ENCODE measurements at places on chromosomes 2 and 18.
A peak's percentile ranks its signal among the peaks of the same experiment; 100 is the strongest.

DNA sequence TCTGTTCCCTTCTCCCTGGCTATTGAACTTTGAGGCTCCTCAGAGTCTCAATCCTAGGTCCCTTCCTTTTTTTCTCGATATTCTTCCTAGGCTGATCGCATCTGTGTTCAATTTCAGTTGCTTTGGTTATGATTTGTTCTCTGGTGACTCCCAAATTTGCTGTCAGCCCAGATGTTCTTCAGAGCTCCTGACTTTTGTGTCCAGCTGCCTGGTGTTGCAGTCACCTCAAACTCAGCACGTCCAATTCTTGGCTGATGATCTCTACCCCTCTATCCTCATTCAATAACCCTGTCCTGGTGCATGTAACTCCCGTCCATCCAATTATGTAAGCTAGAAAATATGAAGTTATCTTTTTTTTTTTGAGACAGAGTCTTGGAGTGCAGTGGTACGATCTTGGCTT, 31.4 kb downstream of the DIS3L2 start:
- DNase-seq = no peak

DNA sequence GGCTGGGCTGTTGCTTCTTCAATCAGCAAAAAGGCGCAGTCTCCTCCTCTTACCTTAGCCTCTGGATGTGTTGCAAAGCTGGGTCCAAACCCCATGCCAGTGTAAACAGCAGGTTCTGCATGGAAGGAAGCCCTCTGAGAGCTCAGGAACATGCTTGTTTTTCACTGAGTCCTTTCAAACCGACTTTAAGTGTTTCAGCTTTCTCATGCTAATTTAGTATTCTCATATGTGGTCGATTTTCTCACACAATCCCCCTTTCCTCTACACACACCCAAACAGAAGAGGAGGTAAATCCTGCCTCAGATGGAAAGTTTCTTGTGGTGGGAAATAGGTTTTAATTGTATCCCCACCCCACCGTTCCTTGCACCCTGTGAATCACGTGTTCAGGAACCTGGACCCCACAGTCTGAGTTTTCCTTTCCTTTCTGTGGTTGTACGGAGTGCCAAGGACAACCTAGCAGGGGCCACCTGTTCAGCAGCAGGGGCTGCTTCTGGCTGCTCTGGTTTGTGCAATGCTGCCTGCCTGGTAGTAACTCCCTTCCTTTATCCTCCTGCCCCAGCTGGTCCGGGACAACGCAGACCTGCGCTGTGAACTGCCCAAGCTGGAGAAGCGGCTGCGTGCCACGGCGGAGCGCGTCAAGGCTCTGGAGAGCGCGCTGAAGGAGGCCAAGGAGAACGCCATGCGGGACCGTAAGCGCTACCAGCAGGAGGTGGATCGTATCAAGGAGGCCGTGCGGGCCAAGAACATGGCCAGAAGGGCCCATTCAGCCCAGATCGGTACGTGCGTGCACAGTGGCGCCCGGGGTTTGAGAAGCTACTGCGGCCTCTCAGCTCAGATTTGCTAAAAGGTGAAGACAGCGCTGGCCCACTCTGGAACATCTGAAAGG, 28.7 kb upstream of the LYPD6B start:
- DNase-seq = no peak

- DNase-seq = no peak
Observed at GRCh38 chr18:56379256-56379655, 259.1 kb downstream of the TXNL1 start.

GRCh38 chr18:12679183-12679786, 21.4 kb upstream of the SPIRE1 start:
- DNase-seq = no peak

DNA sequence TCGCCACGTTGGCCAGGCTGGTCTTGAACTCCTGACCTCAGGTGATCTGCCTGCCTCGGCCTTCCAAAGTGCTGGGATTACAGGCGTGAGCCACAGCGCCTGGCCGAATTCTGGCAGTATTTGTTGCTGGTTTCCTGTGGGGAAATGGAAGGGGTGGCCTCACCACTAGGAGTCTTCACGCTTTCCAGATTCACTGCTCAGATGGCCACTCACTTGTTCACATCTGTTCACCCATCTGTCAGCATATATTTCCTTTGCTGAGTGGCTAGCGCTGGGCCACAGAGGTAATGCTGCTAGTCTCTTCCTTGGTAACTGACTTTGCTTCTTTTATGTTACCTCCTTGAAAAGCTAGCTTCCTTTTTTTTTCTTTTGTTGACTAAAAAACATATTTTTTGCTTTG, 27.2 kb downstream of the TMEM177 start:
- DNase-seq = no peak

- DNase-seq = peak; percentile 1
Observed at GRCh38 chr2:26577442-26578112, 63.6 kb downstream of the CIB4 start.

All from kidney epithelial cell (primary cell).